A549 treated with GW870086 at 1 μM for 4 hours (cell line): ENCODE measurements at places on chromosomes 7 and 10. TPM values are rescaled to one million over a fixed set of nuclear protein-coding genes. Genes with fewer than 3 reads are reported as not detected.

OR6V1 gene
- not detected in 5 replicates for total RNA-seq

CFAP46 gene
- total RNA-seq: 1.4 to 1.8 TPM (median 1.5 TPM) in 5 replicates

LIPJ gene
- total RNA-seq: not detected in 5 replicates

CHAT gene
- not detected in 5 replicates for total RNA-seq

LRRN3 gene
- 0.03 to 0.05 TPM in 2 of 5 replicates, not detected in the others for total RNA-seq
